Mesothelial cell of epicardium (in vitro differentiated cells): ENCODE measurements at places on chromosomes 6 and 20.

DNA sequence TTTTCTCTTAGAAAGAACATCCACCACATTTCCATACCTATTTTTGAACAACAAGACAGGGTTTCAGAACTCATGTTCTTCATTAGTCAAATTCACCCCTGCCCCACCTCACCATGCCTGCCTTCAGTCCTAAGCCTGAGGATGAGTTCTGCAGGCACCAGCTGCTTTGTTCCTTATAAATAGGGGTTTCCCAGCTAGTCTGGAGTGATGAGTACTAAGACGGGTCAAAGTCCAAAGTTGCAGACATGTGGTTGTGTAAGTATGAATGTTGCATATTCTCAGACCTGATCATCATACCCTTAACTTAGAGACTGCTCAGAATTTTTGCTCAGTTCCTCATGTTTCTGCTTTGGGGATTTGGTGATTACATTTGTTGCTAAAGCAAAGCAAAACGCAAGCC, 257.7 kb upstream of the CDYL start:
- DNase-seq = no peak

GRCh38 chr20:50578061-50578777, 68.0 kb downstream of the PTPN1 start:
- no peak for DNase-seq

DNA sequence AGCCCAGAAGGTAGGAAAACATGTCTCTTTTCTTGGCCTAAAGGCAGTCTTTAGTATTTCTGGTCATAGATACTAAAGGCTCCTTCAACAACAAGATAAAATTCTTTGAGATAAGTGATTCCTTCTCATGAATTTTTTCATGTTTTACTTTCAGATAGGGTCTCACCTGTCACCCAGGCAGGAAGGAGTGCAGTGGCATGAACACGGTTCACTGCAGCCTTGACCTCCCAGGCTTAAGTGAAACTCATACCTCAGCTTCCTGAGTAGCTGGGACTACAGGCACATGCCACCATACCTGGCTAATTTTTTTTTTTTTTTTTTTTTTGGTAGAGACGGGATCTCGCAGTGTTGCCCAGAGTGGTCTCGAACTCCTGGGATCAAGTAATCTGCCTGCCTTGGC, 9.1 kb downstream of the PNLDC1 start:
- no peak for DNase-seq

- DNase-seq = no peak
These were observed 270.0 kb upstream of the MARCKS start for GRCh38 chr6:113587078-113587699.

GRCh38 chr20:9488063-9488462, 26.3 kb upstream of the LAMP5 start:
- no peak for DNase-seq

GRCh38 chr6:123808556-123808955, 4.9 kb downstream of the NKAIN2 start:
- DNase-seq = no peak

DNA sequence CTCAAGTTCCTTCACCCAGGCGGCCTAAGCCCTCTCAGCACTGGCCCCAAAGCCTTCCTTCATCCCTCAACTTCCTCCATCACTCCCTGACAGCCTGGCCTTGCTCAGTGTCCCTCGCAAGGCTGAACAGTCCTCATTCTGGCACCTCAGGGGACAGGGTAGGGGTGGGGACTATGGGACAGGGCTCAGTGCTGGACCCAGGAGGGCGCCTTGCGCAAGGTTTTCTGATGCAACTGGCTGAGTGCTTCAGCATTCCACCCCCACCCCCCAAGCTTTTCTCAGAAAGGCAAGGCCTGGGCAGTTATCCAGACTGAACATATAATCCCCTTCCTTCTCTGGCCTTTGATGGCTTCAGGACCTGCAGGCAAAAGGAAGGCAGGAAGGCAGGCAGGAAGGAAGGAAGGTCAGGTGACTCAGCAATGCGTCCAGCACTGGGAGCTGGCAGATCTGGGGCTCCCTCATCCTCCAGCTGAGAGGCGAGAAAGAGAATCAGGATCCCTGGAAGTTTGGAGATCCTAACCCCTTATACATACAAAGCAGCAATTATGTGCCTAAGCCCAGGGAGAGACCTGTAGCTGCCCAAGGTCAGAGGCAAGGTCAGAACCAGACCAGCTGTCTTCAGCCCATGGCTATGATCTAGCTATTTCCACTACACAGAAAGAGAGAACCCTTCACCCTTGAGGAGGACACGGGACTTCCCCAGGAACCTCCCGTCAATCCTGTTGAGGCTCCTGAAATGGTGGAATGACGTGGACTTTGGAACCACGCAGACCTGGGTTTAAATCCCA, 8.6 kb upstream of the TRIB3 start:
- no peak for DNase-seq

DNA sequence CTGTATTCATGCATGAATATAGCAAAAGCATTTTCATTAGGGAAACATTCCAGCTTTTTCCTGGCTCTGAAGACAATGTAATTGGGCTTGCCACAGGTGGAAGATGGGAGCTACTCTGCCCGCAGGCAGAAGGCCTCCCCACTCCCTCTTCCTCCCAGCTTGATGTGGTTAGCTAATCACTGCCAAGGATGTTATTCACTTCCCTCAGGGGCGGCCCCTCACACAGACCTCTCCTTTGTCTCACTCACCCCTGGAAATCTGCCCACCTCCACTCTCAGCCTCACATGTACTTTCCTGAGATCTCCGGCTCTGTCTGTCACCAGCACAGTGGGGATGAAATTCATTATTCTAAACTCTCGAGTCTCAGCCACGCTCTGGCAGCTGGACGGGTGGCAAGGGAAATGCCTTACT, 100.7 kb downstream of the ANKRD60 start:
- DNase-seq = no peak

DNA sequence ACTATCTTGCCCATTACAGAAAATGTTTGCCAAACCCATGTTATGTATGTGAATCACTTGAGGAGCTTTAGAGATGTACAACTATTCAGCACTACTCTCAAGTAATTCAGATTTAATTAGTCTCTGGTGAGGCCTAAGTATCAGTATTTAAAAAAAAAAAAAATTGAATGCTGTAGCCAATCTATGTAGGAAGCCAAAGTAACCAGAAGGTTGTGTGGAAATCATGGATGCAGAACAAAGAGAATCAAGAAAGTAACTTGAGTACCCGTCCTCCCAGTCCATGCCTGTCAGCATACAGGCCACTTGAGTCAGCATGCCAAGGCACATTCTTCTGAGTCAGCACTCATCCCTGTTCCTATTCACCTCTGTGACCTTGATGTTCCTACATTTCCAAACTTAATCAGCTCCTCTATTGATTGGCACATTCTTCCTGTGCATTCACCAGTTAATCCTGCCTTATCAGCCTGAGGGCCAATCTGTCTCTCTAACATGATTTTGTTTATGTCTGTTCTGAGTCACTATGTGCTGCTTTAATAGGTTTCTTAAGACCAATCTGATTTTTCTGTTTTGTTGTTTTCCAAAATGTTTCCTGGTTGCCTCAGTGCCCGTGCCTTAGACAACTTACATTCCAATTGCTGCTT, 165.6 kb downstream of the KCNQ5 start:
- DNase-seq = no peak

DNA sequence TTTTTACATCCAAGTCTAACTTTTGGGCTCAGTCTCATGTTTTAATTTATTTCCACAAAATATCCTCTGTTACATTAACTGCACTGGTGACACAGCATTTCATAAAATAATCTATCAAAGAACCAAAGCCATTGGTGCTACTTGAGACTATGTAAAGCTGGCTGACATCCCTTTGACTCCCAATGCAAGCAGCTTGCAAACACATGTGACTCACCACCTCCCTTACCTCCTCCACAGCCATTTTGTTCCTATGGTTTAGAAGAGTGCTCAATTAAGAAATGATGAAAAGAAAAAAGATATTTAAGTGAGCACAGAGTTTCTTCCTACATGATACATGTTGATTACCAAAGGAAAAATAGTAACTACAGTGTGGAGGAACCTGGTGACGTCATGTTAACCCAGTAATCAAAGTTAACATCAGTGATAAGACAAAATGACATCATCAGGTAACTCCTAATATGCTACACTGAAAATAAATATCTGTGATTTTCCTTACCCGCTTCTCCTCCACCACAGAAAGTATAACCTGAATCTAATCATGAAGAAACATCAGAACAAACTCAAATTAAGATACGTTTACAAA, 53.3 kb upstream of the LGSN start:
- DNase-seq = no peak

- DNase-seq = no peak
These were observed 392.4 kb downstream of the QKI start for GRCh38 chr6:163806755-163807499.

GRCh38 chr6:11575408-11576033, 38.0 kb downstream of the TMEM170B start:
- DNase-seq = no peak

- DNase-seq = no peak
These were observed 356.6 kb upstream of the SULF2 start for GRCh38 chr20:48141660-48142515.

DNA sequence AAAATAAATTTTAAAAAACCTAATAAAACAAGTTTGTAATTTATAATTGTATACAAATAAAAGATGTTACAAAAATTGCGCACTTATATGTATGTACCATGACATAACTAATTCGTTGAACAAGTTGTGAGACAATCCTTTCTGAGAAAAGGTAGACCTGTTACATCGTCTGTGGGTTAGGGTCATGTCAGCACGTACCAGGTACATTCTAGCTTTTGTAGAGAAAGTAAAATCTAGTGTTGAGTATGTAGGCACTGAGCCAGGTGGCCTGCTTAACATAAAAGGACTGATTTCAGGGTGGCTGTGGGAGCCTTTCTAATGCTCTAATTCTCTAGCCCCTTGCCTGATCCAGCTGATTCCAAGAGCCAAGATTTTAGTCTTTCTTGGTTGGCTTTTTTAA, 10.4 kb downstream of the RPL7L1 start:
- DNase-seq = no peak

- peak; percentile 40 for DNase-seq
These were observed 95.6 kb downstream of the LAMP5 start for GRCh38 chr20:9609887-9610502.

DNA sequence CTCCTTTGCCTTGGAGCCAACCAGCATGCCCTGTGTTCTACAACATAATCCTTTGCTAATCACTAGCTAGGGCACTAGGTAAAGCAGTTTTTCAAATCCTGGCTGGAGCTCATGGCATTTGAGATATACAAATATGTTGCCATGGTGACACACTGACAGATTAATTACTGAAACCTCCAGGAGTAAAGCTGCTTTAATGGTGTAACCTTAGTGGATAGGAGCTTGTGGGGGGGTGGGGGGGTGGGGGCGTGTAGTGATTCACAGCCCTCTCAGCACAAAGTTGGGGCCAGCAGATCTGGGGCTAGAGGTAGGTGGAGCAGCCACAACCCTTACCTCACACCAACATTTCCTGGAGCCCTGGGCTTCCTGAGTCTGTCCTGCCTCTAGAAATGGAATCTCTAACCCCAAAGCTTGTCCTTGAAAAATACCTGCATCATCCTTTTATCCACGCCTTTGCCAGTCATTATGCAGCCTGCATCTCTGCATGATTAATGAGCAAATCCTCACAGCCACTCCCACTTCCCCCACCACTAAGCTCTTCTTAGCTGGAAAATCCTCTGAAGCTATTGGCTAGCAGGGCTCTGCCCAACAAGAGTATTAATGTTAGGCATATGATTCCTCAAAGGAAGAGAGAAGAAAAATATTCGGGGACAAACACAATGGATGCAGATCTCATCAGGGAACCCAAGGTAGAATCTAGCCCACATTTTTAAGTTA, 84.5 kb upstream of the PRND start:
- no peak for DNase-seq

GRCh38 chr6:106967936-106968555, 6.5 kb downstream of the CD24 start:
- no peak for DNase-seq

DNA sequence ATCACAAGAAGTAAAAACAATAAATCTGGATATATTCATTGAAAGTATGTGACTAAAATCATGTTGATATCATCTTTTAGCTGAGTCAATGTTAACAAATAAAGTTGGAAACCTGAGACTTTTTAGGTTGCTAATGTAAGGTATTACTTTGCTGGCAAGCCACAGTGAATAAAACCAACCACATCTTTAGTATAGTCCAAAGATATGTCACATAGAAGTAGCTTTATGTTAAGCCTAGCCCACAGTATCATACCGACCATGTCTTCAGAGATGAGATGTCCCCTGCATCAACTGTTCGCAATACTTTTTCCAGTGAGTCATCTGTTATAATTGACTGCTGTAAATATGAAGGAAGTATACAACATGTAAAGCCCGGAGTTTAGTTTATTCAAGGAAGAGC, 107.6 kb upstream of the MCHR2 start:
- no peak for DNase-seq

DNA sequence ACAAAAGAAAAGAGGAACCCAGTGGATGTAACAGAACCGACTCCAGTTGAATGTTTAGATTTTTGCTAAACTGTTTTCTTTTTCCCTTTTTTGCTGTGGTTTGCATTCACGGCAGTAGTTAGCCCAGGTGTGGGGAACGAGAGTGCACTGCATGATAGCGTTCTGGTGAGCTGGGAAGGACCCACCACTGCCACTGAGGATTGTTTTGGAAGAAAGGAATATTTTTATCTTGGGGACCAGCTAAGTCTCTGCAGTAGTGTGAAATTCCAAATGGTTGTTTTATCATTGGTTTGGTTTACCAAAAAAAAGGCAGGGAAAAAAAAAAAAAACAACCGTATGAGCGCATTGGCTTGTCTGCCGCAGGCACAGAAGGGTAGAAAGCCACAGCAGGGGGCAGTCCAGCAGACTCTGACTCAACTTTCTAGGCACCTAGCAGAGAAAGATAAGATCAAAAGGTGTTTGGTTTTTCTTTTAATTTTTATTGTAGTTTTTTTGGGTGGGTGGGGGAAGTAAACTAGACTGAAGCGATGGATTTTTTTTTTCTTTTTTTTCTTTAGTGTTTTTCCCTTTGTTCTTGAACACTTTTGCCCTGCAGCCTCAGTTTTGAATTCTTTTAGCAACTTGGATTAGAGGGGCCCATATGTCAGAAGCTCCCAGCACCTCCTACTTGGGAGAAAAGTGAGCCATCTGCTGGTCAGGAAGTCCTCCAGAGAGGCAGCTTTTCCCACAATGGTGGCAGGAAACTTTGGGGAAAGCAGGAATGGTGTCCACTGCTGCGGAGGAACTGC, 13.5 kb upstream of the RAB5IF start:
- DNase-seq = no peak

GRCh38 chr20:11030351-11030750, 356.6 kb upstream of the JAG1 start:
- no peak for DNase-seq

DNA sequence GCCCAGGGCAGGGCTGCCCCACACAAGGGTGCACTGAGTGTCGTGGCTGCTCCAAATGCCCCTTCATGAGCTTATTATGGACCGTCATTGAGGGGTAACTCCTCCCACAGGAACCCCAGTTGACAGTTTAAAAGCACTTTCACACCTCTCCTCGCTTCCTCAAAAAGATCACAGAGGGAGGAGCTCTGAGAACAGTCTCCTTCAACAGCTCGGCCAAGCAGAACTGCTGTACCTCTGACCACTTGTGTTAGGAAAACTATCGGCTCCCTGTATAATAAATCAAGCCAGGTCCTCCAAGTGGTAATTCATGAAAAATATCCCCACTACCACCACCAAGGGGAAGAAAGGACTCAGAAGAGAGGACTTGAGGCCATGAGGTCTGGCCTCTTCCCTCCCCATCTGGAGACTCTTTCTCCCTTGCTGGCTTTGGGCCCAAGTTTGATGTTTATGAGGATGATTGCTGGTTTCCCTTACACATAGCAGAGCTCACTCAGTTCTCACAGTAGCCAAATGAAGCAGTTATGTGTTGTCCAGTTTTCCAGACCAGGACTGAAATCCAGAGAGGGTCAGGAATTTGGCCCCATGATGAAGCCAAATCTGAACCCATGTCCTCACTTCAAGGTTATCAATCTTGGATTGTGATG, 8.7 kb downstream of the SNX21 start:
- no peak for DNase-seq
